ENCODE measurements at places on chromosomes 16 and 17.

DNA sequence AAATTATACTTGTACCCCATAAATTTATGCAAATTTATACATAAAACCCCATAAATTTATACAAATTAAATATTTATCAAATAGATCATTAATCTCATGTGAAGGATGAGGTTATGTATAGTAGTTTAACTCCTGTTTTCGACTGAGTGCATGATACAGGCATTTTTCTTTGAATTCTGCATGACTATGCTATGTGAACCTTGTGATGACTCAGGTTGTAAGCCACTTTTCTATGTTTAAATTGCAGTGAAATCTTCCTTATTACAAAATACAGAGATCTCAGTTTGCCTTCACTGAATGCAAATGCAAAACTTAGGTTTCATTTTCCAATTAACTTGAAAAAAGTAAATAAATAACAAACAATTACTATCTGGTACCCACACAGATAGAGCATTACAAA lies 843.7 kb downstream of the CDH11 start:
- no peak for DNase-seq

GRCh38 chr17:54789101-54789880 lies 111.4 kb upstream of the TOM1L1 start:
- DNase-seq = no peak

GRCh38 chr17:17073581-17074403 lies 31.5 kb downstream of the MPRIP start:
- no peak for DNase-seq

DNA sequence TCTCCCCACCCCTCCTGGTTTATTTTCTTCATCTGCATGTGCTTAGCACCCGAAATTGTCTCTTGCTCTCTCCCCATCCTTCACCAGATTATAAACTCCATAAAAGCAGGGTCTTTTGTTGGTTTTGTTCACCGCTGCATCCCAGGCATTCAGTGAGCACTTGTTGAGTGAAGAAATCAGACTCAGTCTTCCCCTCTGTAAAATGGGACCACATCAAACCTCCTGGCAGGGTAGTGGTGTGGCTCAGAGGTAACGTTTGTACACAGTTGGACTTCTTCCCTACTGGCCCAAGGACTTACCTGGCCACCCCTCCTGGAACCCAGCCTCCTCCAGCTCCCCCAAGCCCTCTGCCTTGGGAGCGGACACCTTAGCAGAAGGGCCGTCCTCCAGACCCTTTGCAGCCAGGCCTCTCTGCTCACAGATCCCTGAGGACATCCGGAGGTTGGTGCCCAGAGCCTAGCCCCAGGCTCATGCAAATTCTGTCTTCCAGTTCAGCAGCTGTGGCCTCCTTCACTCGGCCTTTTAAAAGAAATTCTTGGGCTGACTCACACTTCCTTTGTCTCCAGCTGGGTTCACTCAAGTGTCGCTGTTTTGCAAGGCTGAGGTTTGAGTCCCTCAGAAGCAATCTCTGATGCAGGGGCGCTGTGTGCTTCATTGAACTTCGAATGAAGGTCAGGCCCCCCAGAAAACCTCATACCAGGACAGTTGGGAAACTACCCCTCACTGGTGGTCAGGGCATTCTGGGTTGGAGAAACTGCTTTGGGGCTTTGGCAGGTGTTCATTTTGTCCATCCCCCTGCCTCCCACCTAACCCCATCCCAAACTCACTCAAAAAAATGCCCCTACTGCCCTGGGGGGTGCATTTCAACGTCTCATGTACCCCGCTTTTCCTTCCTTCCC lies 16.8 kb upstream of the RMI2 start:
- DNase-seq = peak; percentile 86

GRCh38 chr16:11107780-11108465 lies 148.1 kb downstream of the SOCS1 start:
- DNase-seq = no peak

- DNase-seq = no peak
Observed at GRCh38 chr17:73924114-73924908, 279.2 kb upstream of the RPL38 start.

DNA sequence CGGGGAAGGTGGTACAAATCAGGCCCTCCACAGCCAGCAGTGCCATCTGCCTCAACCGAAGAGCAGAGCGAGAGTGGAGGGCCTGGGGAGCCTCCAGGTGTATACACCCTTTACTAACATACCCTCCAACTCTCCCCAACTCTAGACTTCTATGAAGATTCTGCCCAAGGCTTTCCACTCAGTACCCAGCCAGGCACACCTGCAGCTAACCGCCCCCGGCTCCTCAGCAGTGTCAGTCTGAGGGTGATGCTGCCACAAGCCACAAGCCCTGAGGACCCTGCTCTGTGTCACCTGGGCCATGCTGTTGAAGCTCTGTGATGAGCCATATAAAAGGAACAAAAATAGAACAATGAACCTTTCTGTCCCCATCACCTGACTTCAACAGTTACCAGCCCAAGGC lies 3.8 kb downstream of the CENPV start:
- no peak for DNase-seq

DNA sequence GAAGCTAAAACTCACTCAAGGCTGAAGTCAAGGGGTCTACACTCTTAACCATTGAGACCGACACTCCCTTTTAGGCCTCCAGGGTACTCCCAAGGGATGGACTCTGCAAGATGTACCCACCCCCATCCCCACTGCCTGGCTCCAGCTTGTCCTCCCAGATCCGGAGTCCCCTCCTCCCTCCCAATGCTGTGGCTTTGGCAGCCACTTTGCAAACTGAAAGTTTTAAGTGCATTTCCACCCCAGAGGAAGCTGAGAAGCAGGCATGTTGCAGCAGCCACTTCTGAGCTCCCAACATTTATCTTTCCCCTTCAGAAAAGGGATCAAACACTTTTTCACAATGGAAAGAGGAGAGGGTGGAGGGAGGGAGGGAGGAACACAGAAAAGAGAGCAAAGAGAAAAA lies 115.2 kb downstream of the COPRS start:
- DNase-seq = no peak

- DNase-seq = no peak
Observed at GRCh38 chr17:33982909-33983308, 272.2 kb upstream of the CCL2 start.

DNA sequence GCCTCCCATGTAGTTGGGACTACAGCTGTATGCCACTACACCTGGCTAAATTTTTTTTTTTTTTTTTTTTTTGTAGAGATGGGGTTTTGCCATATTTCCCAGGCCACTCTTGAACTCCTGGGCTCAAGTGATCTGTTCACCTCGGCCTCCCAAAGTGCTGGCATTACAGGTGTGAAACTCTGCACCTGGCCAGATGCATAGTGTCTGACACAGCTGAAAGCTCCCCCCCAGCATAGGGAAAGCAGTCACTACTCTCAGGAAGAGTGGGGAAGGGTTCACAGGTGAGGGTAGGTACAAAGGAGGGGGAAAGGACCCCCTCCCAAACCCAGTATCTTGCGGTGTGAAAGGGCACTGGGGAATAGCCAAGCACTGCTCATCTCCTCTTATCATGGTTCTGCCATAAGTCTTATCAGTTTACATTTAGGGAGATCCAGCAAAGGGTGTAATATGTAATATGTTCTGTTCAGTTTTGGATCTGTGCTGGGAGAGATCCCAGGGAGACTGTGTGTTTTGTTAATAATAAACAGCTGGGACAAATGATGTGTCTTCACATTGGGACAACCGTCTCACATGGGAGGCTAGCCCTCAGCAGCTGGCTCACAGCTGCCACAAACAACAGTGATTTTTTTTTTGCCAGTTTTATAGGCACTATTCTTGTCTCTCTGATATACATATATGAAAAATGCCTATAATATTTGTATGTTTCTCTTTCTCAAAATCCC lies 6.8 kb upstream of the CAVIN1 start:
- DNase-seq = no peak

GRCh38 chr16:88524973-88525662 lies 45.1 kb upstream of the ZC3H18 start:
- no peak for DNase-seq

- no peak for DNase-seq
Observed at GRCh38 chr17:15264542-15264941, 584 bp downstream of the PMP22 start.

- DNase-seq = no peak
Observed at GRCh38 chr16:68003031-68003430, 3.7 kb upstream of the DPEP2 start.

- DNase-seq = no peak
Observed at GRCh38 chr16:78443542-78444364, 344.3 kb downstream of the WWOX start.
